ENCODE measurements at places on chromosomes 1 and 21.

DNA sequence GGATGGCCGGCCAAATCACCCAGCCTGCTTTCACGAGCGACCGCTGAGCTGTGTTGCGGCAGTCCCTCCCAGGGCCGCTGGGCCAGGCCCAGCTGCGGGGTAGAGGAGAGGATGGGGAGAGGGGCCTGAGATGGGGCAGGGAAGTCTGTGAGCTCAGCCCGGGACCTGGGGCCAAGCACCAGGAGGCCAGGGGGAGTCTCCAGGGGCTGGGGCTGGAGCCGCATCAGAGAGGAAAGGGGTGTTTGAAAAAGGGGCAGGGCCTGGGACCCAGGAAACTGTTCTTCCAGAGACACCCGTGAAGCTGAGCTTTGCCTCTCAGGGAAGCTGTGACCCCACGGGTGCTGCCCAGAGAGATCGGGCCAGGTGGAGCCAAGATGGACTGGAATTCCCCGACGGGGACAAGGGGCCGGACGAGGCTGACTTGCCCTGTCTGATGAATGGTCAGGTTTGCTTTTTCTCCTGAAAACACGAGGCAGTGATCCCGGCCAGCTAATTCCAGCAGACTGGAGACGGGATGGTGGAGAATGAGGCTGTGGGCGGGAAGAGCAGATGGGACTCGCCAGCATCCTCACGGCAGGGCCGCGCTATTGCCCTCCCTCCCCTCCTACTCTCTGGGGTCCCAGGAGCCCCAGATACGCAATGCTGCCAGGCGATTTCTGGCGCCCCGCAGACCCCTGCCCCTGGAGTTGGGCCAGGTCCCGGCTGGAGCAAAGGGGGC, 40.3 kb upstream of the COL18A1 start:
- DNase-seq = no peak

- DNase-seq = no peak
These were observed 6.2 kb upstream of the DEPDC1 start for GRCh38 chr1:68503085-68503484.

DNA sequence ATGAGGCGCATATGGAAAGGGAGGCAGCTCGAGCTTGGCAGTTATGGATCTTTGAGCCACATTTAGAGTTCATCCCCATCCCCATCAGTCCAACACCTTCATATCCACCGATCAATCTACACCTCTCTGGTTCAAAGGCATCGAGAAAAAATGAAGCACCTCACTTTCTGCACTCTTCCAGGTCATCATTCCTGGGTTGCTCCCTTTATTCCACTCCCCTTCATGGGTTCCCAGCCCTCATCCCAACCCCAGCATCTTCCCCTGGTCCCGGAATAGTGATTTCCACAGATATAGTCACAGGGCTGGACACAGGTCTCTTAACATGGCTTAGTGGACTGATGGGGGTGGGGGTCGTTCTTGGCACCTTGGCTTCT, 354 bp downstream of the HAPLN2 start:
- DNase-seq = no peak

GRCh38 chr21:33374080-33374449, 29.1 kb upstream of the IFNGR2 start:
- DNase-seq = no peak

- DNase-seq = no peak
These were observed 35.3 kb downstream of the FNBP1L start for GRCh38 chr1:93483200-93483599.

DNA sequence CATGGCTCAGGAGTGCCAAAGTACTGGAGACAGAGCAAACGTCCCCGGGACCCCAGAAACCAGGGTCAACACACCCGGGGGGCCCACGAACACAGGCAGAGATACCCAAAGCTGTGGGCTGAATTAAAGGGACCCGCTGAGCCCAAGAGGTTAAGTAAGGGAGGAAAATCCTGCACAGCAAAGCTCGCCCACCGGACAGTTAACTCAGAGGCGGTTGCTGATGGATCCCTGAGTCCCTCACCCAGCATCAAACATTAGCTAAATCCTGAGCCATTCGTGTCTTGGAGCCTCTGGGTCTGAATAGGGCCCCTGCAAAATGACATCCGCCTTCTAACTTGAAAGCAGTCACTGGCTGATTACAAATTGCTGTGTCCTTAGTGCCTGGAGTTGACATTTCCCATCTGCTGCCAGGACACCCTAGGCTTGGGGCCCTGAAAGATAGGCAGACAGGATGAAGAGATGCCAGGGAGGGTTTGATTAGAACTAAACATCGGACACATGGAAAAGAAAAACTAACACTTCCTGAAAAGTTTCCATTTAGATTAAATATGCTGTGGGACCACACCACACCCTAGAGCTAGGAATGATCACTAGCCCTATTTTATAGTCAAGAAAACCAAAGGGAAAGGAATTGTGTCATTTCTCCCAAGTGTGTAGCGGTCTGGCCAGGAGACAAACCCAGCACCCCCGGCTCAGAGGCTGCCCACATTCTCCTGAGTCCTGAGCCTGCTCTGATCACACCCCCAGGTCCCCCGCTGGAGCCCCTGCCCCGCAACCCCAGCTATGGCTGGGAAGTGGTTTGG, 239.3 kb downstream of the NPHP4 start:
- DNase-seq = no peak

DNA sequence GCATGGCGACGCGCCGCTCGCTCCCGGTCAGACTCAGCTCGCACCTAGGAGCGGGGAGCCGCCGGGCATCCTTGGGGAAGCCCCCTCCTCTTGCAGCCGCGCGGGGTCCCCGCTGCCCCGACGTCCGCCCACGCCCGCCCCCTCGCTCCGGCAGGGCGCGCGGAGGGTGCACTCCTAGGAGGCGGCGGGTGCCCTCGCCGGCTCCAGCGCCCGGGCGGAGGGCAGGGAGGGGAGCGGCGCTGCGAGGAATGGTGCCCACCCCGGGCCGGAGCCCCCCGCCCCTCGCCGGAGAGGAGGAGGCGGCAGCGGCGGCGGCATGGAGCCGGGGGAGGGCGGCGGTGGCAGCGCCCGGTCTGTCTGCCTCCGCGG, 488 bp downstream of the FAM78B start:
- DNase-seq = no peak

Measured in T-helper 1 cell (primary cell).